CD4-positive, alpha-beta T cell treated with Interferon alpha-2 for 1 hour (primary cell): ENCODE measurements at places on chromosomes 7 and 10.

- DNase-seq, result no peak
These were observed 8.8 kb downstream of the PODXL start for GRCh38 chr7:131547589-131547988.

DNA sequence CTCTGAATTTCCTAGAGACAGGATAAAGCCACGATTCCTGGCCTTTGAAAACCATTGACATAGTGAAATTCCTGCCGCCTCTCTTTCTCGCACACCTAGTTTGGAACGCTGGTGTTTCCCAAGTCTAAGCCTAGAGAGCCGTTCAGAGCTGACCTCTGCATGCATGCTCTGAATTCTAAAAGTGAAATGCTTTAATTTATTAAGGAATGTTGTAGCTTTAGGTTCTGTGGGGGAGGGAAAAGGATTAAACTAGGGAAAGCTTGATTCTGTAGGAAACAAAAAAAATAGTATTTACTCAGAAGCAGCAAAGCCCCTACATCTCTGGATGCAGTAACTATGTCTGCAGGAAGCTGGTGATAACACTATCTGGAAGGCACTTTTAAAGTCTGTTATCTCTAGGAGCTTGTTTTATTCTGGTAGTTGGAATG is 27.3 kb downstream of the PFKP start:
- no peak for DNase-seq

DNA sequence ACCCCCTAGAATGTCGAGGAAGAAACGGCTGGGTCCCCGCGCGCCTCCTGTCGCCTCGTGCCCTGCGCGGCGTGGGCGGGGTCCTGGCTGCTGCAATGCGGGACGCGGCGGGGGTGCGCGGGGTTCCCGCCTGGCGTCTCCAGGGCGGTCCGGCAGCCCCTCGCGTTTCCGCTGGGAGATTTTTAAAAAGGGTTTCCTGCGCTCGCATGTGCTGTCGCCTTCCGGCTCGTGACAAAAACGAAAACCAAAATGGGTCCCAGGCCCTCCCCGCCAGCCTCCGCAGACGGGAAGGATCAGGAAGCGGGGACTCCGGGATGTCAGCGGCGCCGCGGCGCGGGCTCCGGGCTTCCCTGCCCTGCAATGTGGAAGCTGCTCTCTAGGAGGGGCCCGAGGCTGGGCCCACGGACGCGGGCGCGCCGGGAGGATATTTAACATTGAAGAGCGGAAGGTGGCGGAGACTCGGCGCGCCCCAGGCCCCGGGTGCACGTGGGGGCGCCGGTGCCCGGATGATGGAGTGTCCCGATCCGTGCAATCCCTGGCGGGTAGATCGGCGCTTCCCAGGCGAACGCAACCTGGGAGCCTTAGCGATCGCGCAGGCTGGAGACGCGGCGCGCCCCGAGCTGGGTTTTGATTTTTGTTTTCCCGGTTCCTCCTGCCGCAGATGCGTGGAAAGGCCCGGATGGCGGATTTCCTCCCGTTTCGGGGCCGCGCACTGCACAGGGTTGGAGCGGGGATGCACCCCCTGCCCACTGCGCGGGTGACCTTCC is 1.0 kb downstream of the PFKP start:
- peak; percentile 29 for DNase-seq

DNA sequence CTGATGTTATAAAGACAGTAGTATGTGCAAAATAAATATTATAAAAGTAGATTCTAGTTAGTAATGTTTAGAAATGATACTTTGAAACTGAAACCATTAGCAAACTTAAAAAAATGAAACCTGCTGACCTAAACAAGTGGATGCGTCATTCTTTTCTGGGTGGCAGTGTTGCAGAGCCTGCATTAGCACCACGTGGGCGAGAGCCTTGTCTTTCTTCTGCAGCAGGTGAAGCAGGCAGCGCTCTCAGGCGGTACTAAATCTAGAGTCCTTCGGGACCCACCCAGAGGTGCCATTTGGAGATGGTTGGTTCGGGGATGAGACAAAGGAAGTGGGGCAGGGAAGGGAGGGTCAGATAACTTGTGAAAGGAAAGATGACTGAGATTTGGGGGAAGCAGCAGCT is 759.1 kb upstream of the IGFBP3 start:
- no peak for DNase-seq

- no peak for DNase-seq
These were observed 123.6 kb downstream of the ADCYAP1R1 start for GRCh38 chr7:31175672-31176071.

GRCh38 chr10:108238261-108238660 is 1073.8 kb upstream of the SORCS1 start:
- no peak for DNase-seq

DNA sequence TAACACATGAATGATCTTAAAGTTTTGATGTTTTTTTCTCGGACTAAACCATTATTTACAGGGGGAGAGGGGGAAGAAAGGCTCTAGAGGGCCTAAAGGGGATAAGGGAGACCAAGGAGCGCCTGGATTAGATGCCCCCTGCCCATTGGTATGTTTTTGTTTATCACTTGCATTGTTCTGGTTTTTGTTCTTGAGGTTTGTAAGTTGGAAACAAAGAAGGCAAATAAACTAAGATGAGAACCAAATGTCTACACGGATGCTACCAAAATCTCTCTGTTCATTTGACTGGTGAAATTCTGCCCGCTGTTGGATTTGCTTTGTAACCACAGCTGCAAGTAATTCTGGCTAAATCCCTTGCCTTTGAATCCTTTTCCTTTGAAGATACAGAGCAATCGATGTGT is 99.8 kb upstream of the MACROH2A2 start:
- DNase-seq, result no peak

DNA sequence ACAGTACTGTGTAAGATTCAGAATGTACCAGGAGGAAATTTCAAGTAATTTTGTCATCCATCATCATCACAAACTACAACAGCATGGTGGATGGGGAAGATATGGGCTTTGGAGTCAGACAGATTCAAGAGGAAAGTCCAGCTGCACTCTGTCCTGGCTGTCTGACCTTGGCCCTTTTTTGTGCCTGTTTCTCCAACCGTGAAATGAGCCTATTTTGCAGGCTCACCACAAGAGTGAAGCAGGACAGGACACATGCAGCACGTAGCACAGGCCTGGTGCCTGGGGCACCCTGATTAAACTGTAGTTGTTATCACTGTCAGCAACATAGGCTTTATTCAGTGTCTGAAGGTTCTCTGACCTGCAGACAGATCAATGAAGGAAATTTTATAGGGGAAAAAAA is 37.6 kb downstream of the RHOBTB1 start:
- DNase-seq, result no peak

- DNase-seq, result no peak
These were observed 99.4 kb downstream of the MTPN start for GRCh38 chr7:135877805-135878204.

DNA sequence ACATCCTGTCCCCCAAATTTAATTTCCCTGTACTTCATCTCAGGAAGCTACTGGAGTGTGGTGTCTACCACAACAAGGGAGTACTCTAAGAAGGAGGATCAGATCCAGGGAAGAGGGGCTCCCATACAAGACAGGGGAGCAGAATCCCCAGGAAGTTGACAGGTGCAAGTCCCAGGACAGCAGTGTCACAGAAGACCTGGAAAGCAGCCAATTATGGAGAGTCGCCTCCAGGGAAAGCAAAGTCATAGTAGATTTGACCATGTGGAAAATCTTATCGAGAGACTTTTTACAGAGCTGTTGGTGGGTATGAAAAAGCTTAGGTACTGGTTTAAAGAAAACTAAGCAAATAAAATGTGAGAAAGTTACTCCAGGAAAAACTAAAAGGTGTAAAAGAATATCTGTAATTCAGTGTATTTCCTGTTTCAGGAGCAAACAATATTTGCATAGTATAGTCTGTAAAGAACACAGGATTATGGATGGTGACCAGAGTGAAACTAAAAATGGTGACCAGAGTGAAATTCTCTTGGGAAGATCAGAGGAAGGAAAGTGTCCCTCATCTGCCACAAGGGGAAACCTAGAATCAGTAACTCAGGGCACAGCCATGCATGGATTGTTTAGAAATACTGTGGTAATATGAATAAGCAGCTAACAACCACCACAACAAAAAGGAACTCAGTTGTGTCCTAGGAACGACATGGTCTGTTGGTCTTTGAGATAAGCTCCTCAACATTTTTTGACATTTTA is 44.5 kb downstream of the LANCL2 start:
- no peak for DNase-seq

DNA sequence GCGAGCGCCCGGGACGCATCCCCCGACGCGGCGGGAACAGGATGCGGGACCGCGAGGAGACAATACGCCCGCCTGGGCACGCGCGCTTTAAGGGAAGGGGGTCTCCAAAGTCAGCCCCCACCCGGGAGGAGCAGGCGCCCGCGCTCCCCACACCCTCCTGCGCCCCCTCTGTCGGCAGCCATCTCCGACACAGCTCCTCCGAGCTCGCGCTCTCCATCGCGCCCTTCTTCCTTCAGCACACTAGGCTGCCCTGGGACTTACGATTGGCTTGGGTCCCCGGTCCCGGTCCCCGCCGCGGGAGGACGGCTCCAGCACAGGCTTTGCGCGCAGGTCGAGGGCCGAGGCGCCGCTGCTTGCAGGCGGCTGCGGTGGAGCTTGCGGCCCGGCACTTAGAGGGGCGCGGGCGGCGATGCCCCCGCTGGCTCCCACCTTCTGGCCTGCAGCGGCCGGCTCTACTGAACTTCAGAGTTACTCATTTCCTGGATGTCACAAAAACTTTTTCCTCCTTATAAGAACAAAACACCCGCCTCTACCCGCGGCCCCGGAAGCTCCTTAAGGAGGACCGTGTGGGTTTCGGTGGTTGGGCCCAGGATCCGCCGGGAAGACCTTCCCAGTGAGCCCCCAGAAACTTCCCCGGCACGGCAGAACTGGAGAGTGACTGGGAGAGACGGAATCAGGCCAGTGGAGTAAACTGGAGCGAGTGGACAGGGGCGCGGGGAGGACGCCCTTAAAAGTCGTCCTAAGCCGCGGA is at the start of gene ITPRIP:
Gene ITPRIP, minus strand, starts transcription at position 481 of the 751 bp plus-strand sequence. CDS start 22,414 bp downstream, outside the sequence.
- DNase-seq, result peak; percentile 80

GRCh38 chr7:92837000-92837749 is 802 bp upstream of the CDK6 start:
- no peak for DNase-seq

- no peak for DNase-seq
These were observed 39.0 kb downstream of the SEMA3C start for GRCh38 chr7:80879849-80880248.

DNA sequence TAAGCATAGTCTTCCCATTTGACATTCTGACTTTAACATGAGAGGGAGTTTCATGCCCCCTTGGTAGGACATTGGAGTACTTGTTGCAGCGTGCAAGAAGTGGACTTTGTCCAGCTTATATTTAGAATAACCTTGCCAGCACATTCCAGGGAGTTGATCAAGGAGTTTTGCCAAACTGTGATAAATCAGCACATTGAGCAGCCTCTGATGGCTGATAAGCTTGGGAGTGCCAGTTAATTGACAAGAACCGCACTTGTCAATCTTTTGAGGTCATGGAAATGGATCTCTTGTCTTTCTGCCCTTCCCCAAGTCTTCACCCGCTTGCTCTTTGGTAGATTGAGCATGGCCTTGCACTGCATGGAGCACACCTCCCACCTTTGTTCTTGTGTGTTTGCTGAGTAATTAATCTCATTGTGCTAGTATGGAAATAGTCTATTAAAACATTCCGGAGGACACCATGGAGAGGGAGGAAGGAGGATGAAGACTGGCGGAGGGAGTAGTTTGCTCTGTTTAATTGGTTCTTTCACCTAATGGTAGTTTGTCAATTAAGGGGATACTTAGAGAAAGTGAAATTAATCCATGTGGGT is 668.5 kb upstream of the GALNT17 start:
- DNase-seq, result no peak

- DNase-seq, result peak; percentile 76
These were observed 361.8 kb downstream of the GATA3 start for GRCh38 chr10:8416192-8416701.

DNA sequence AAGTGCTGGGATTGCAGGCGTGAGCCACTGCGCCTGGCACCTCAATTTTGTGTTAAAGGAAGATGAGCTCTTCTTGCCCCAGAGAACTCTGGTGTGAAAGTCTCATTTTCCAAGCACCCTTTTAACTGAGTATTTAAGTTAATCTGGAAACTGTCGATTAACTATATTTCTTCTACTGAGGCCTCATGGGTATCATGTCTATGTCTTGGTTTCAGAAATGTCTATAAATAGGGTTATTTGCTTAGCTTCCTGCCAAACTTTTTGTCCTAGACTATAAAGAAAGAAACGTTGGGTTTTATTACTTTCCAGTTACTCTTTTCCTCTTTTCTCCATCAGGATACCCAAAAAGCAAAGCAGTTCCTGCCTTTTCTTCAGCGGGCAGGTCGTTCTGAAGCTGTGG is 102.4 kb downstream of the LRRC4 start:
- no peak for DNase-seq

GRCh38 chr7:112997831-112998230 is 88.8 kb downstream of the GPR85 start:
- DNase-seq, result no peak

GRCh38 chr7:30743371-30744074 is 8.4 kb upstream of the INMT start:
- DNase-seq, result no peak

DNA sequence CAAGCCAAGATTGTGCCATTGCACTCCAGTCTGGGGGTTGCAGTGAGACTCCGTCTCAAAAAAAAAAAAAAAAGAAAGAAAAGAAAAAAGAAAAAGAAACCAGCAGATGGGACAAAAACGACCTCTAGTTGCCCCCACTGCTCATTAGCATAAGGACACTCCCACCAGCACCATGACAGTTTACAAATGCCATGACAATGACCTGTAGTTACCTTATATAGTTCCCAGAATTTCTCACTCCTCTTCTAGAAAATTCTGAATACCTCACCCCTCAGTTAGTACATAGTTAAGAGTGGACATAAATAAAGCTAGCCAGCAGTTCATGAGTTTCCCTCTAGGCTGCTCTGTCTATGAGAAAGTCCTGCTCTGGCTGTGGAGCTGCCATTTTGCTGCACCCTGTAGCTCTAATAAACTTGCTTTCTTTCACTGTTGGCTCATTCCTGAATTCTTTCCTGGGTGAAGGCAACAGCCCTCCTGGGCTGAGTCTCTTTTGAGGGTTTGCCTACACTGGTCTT is 276.8 kb upstream of the AKR1E2 start:
- DNase-seq, result no peak

DNA sequence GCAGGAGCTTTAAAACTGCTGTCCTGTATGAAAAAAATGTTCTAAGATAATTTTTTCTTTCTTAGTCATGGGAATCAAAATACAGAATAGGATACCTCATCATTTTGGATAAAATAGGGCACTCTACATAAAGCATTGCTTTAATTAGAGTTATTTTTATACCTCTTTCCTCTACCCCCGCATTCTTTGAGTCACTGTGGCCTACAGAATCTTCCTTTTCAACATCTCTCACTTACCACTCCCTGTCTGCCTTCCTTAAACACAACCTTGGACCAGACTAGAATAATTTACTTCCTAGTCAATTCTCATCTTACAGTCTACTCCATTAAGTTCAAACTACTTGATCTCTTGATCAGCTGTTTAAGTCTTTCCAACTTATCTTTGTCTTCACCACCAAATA is 462.3 kb downstream of the PHTF2 start:
- no peak for DNase-seq

DNA sequence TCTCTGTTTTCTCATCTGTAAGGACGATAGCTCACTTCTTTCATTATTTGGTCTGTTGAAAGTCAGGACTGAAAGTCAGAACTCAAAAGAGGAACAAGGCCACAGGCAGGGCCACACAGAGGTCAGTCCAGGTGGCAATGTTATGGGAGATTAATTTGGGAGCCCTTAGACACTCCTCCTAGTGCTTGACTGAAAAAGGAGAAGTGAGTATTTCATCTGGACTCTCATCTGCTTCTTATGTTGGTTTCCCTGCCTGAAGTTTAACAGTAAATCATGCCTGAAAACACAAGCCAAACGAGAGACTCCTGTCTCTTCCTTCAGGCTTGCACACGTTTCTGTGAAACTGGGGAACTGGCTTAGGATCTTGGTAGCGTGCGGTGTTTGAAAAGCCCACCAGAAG is 248.5 kb downstream of the BUB3 start:
- DNase-seq, result no peak
